RPMI7951 (cell line): ENCODE measurements at places on chromosomes 11 and 22. TPM values are rescaled to one million over a fixed set of nuclear protein-coding genes. Genes with fewer than 3 reads are reported as not detected.

Gene PPP6R3
- 92.3 and 113 TPM in 2 replicates for total RNA-seq

Gene MRGPRX4
- not detected in 2 replicates for total RNA-seq

Gene DBX1
- not detected in 2 replicates for total RNA-seq

Gene CHRDL2
- not detected in 2 replicates for total RNA-seq

Gene CXCR5
- total RNA-seq: not detected in 2 replicates

Gene OR2AG2
- 0.39 and 0.84 TPM in 2 replicates for total RNA-seq

Gene CTSW
- 5.4 and 8.9 TPM in 2 replicates for total RNA-seq

Gene MMP7
- total RNA-seq: not detected in 2 replicates

Gene ISX
- total RNA-seq: not detected in 2 replicates

Gene OR10D3
- not detected in 2 replicates for total RNA-seq

Gene CASP5
- not detected in 2 replicates for total RNA-seq

Gene OR51E2
- not detected in 2 replicates for total RNA-seq

DNA sequence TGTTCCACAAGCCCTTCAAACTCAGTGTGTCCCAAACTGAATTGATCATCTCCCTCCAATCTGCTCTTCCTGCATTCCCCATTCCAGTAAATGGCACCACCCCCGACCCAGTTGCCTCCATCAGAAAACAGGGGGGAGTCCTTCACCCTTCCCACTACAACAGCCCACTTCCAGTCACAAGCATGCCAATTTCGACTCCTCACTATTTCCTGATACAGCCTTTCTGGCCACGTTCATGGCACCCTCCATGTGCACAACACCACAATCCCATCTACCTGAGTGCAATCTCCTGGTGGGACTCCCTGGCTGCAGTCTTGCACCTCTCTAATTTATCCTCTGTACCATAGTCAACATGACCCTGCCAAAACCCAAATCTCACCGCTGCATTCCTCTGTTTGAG, 1.6 kb upstream of the DNAL4 start:
- no peak for DNase-seq

DNA sequence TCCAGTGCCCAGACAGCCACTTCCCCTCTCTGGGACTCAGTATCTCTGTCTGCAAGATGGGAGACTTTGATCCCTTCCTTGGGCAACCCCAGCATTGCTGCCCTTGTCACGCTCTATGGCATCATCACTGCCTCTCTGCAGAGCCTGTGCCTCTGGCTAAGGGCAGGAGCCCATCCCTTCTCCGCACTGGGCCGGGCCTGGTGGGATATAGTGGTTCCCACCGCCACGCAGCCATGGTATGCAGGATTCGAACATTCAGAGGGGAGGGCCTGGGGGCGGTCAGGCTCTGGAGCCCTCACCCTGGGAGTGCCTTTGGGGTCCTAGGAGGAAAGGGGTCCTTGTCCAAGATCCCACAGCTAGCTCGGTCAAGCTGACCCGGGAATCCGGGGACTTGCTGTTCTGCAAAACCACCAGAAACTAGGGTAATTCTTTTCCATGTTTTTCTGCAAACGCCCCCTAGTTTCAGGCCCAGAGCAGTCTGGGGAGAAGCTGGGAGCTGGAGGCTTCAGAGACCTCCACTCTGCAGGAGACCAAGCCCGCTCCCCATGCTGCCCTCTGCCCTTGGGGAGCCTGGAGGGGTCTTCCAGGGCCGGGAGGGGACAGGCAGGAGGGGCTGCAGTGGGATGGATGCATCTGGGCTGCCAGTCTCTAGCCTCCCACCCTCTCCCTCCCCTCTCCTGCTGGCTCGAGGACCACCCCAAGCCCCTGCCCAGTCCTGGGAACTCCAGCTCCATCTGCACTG, 24.4 kb upstream of the CBX7 start:
- DNase-seq: no peak

GRCh38 chr11:1354125-1354938, 35.4 kb upstream of the BRSK2 start:
- no peak for DNase-seq

DNA sequence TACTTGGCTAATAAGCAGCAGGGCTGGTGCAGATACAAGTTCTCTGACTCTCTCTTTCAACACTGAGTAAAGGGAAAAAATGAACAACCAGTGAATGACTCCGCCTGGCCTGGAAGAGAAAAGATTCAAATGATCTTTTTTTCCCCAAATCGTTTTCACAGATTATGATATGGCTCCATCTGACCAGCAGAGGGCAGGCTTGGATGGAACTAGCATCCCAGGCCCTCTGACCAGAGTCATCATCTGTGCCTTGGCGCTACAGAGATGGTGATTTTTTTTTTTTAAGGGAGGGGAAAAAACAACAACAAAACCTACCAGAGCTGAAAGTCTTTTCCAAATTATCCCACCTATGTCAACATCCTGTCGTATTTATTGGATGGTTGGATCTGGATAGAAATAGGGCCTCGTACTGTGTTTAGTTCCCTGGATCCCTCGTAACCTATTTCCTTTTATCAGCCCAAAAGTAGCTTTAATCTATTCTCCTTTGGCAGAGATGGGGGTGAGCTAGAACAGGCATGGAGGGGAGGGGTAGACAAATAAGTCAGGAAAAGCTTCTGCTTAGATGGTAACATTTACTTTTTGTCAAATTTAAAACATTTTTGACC, 69.7 kb downstream of the PRSS23 start:
- peak; percentile 64 for DNase-seq

GRCh38 chr22:44479662-44480061, 18.4 kb downstream of the RTL6 start:
- no peak for DNase-seq

DNA sequence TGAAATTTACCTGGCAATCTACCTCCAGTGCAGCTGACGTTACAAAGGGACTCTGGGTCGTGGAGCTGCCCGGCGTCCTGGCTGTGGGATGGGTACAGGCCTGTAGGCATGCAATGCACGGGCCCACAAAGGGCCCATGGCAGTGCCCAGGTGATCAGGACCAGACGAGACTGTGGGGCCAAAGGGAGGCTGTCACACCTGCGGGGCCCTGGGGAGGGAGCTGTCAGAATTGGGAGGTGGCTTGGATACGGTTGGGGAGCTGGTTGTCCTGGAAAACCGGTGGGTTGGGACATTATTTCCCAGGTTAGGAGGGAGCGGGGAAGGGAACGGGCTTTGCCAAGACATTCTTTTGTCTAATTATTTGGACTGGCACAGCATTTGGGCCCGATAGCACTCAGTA, 958.5 kb downstream of the BRD1 start:
- no peak for DNase-seq

DNA sequence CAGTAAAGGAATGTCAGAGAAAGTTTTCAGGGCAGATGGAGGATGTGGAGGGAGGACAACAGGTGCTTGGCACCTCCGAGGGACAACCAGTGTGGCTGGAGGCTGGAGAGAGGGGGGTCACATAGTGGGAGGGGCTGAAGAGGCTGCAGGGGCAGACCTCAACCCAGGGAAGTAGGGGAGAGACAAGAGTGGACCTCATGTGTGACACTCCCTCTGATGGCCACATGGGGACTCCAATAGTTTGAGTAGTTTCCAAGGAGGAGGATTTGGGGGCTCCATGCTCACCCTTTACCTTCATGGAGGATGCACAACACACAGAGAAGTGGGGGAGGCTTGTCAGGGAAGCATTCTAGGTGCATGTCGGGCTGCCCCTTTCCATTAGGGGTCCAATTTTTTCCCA, 35.1 kb upstream of the ASPHD2 start:
- DNase-seq: no peak

DNA sequence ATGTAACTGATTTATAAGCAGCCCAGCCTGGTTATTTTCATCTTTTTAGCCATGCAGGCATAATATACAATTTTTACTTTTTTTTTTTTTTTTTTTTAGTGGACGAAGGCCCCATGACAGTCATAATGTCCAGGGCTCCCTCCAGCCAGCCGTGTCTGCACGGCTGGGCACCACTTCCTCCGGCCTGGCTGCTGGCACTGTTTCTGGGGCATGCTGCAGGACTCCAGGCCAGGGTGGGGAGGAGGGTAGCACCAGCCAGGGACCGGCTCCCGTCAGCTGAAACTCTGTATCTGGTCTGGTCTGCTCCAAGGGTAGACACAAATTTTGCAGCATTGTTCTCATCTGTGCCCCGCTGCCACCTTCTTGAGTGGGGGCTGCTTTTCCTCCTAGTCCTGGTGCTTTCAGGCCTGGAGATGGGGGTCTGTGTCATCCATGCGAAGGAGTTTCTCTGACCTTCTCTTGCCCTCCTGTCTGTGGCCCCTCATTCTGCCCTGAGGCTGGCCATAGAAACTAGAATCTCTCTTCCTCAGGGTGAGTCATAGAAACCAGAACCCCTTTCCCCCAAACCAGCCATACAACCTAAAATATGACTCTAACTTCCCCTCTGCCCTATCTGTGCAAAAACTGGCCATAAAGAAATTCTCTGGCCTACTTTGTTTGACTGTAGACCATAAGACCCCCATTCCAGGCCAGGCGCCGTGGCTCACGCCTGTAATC, 9.2 kb upstream of the RRP7A start:
- DNase-seq: no peak

- DNase-seq: no peak
These were observed 3.8 kb downstream of the TPCN2 start for GRCh38 chr11:69052343-69053168.

DNA sequence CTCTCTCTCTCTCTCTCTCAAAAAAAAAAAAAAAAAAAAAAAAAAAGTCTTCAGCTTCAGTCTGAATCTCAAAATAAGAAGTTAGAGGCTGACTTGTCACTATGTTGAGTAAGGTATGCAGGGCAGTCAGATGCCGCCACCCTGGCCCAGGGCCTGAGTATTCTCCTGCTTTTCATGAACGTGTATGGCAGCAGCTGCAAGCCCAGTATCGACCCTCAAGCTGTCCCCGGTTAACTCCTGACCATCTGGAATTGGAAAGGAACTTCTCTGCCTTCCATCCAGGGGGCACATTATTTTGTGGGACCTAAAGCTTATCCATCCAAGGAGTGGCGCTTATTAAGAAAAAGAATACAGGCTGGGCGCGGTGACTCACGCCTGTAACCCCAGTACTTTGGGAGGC, 11.4 kb downstream of the MRGPRD start:
- no peak for DNase-seq

- peak; percentile 3 for DNase-seq
These were observed 394.5 kb upstream of the KIRREL3 start for GRCh38 chr11:127395034-127395433.

GRCh38 chr11:115207166-115207591, 297.0 kb downstream of the CADM1 start:
- DNase-seq: no peak

DNA sequence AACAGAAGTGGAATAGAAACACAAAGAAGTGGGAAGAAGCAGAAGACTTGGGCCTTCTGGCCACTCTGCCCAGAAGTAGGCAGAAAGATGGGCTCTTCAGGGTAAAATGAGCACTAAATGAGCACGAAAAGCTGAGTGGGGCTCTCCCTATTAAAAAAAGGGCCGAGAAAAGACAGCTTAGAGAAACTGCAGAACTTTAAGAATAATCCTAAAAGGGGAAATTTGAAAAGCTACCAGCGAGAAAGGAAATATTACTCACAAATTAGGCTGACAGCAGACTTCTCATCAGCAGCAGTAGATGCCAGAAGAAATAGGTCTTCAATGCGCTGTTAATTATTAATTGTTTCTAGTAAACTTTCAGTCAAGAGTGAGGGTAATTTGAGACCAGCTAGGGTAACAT, 78.2 kb downstream of the UVRAG start:
- DNase-seq: no peak

DNA sequence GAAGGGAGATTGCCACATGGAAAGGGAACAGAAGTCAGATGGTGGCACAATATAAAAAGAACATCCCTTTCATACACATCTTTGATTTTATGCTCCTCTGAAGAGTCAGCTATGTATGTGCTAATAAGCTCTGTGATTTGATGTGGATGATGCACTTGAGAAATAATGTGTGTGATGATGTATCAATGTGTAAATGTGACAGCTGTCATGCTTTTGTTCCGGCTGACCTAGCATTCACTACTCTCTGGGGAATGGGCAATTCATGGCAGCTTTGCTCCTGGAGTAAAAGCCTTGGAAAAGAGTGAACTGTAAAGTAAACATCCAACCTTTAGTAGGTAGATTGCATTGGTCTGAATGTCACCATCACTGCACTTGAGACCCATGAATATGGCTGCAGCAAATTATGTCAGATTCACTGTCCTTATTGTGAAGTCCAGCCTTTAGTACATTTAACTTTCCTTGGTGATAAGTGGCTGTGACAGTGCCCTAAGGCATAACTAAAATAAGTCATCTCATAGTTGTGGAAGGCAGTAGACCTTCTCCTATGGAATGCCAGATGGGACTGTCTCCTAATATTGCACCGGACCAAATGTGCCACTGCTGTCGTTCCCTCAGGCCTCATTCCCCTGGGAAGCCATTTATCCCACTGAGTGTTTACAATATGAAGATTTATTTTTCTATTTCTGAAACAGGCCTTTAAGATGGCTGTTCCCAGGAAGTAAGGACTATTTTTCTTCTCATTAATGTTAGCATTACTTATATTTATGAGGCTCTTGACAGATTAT, 178.2 kb upstream of the CCDC90B start:
- no peak for DNase-seq

DNA sequence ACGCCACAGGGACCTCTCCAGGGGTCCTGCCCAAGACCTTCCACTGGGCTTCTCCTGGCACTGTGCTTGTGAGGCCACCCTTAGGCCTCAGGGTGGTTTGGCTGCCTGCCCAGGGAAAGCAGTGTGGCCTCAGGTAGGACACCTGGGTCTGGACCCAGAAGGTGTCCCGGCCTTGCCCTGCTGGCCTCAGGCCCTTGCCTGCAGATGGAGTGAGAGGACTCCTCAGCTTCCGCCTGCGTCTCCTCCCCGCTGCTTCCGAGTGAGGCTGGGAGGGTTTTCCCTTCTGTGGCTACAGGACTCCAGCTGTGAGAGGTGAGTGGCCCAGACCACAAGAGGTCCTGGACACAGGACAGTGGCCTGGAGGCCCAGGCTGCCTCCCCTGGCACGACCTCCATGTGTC, 60.4 kb downstream of the WNT7B start:
- DNase-seq: peak; percentile 77

GRCh38 chr11:60349990-60350389, 22.9 kb downstream of the MS4A6E start:
- DNase-seq: no peak

DNA sequence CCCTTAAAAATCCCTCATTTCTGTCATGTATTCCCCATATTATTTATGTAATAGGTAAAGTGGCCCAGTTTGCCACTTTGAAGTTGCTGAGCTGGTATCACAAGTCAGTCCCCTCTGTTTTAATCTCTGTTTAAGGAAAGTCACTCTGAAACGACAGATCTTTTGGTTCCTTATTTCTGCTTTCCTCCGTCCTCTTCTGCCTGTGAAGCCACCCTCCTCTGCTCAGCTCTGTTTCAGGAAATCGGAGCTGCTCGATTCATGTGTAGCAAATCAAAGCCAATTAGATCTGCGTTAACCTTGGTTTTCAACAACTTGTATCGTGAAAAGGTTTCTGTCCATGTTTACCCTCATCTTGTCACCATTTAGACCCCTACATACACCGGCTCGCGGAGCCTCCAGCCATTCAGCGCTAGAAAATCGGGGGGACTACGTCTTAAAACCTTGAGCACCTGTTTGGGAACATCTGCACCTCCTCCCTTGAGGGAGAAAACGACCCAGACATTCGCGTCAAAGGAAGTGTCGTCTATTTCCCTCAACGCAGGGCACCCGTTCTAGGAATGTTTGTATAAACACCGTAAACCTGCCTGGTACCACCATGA, 576 bp upstream of the SC5D start:
- DNase-seq: peak; percentile 2

GRCh38 chr11:126646701-126647557, 291.4 kb downstream of the ST3GAL4 start:
- DNase-seq: peak; percentile 45
